ENCODE measurements at places on chromosomes 2 and 18.
A peak's percentile ranks its signal among the peaks of the same experiment; 100 is the strongest.

DNA sequence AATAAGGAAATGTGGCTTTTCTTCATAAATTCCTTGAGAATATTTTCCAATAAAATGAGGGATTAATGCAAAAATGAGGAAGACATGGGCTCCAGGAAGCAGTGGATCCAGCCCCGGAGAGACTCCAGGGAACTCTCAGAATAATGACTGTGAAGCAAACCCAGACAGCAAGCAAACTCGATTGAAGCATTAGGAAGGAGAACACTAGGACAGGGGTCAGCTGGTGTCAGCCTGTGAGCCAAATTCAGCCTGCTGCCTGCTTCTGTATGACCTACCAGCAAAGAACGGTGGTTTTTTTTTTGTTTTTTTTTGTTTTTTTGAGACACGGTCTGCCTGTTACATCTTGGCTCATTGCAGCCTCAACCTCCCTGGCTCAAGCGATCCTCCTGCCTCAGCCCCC is 274.3 kb upstream of the FBXO11 start:
- no peak for DNase-seq

DNA sequence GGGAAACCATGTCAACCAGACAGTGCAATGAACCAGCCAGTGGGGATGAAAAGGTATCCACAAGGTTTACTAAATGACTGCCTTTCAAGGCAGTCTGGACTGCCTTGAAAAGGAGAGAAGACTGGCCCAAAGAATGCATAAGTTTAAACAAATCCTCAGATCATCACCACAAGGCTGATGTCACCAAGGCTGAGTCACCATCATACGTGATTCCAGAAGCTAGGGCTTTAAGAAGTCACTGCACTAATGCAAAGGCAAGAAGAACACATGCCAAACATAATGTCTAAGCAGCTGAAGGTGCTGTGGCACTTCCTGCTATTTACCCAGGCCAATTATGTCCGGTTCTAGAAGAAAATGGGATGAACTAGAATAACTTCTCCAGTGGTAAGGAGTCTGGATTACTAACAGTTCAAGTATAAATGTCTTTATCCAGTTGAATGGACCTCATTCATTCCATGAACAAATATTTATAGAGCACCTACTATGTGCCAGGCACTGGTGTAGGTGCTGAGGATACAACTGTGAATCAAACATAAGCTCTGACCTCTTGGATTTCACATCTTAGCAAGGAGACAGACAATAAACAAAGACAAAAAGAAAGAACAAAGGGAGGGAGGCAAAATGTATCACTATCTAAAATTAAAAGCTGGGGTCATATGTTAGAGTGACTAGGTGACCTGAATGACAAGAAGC is 37.6 kb upstream of the ONECUT2 start:
- no peak for DNase-seq

- no peak for DNase-seq
Measured at GRCh38 chr2:155372969-155373368, 674.5 kb downstream of the KCNJ3 start.

DNA sequence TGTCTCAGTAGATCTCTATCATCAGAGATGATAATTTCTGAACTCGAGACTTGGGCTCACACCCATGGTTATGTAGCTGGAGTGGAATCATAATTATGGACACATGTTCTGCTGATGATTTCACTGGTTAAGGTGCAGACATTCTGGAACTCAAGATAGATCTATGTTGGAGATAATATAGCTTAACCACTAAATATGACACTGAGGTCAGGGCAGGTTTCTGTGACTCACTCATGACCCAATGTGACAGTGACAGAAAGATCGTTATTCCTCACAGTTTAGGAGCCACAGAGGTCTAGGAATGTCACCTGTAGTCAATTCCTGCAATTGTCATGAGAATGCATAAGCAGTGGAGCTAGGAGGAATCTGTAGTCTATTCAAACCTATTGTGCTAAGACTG is 828.6 kb downstream of the TRIB2 start:
- no peak for DNase-seq

DNA sequence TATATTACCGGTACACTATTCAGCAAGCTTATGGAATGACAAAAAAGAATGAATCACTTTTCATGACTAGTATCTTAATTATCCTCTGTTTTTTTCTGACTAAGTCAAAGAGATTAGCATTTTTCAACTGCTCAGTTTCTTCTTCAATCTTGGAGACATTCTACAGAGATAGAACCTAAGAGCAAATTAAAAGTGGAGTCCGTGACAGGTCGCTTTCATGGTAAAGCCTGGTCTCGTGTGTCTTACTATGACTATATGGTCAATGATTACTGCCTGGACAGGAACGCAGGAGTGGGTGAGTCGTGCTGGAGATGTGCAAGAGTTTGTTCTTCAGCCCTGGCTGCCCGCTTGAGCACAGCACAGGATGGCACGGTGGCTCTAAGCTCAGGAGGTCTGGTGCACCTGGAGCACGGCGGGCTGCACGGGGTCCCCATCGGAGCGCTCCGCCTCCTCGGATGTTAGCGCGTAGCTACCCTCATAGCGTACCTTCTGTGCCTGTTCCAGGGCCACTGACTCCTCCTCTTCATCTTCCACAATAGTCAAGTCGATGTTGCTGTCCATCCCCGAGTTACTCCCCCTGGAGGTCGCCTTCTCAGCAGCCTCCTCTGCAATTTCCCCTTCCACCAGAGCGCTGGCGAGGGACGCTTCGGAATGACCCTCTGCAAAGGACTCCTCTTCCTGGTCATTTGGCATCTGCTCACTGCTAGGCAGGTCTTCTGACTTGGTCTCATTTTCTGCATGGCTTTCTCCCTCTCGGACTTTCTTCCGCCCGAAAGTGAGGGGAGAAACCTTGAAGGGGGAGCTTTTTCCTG is 11.1 kb downstream of the CAVIN2 start:
- DNase-seq = no peak

DNA sequence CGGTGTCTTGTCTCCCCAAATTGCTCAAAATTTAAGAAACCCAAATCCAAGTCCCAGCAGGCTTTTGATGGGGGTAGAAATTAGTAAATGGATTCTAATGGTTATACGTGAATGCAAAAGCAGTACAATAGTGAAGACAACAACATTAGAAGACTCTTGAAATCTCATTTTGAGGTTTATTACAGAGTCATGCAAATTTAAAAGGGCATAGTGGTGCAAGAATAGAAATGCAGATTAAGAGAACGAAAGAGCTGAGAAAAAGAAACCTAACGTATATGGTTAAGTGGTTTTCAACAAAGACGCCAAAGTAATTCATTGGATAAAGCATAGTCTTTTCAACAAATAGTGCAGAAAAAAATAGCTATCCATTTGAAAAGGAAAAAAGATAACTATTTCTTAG is 33.2 kb upstream of the CXXC1 start:
- no peak for DNase-seq

- no peak for DNase-seq
Measured at GRCh38 chr2:168466834-168467565, 10.9 kb downstream of the CERS6 start.

DNA sequence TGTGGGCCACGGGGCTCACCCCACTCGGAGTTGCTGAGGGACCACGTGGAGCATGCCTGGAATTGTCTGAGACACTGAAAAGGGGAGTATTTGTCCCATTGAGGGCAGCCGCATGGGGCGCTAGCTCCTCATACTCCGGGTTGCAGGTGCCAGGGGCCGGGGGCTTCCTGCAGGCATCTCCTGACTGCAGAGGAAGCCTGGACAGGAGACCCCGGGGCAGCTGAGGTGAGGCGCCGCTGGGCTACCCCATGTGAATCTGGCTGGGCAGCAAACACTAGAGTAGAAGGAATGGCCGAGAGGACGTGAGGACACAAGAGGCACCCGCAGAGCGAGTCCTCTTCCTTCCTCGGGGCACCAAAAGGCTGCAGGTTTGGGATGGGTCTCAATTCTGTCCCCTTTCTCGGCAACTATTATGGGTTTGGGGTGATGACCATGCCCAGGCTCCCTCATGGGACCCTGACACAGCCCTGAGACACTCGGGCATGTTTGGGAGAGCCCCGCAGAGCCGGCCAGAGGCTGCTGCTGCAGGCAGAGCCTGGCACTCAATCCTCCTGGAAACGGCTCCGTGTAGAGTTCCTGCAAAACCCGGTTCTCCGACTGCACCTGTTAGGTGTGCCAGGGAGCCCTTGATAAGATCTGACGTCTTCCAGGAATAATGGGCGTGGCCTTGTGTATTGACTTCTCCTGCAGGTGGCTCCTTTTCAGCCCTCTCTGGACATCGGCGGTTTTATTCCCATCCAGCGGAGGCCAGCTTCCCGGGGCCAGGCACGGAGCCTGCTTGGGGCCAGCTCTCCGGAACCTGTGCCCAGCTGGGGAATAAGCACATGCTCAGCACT is 77.0 kb downstream of the CTIF start:
- DNase-seq = peak; percentile 63

- DNase-seq = no peak
Measured at GRCh38 chr2:4909346-4910009, 782.7 kb upstream of the SOX11 start.

GRCh38 chr18:51654488-51655326 is 457.2 kb upstream of the MEX3C start:
- DNase-seq = no peak

- DNase-seq = no peak
Measured at GRCh38 chr2:113720167-113720566, 36.3 kb downstream of the SLC35F5 start.

- DNase-seq = no peak
Measured at GRCh38 chr2:162103443-162104009, 29.5 kb upstream of the DPP4 start.

DNA sequence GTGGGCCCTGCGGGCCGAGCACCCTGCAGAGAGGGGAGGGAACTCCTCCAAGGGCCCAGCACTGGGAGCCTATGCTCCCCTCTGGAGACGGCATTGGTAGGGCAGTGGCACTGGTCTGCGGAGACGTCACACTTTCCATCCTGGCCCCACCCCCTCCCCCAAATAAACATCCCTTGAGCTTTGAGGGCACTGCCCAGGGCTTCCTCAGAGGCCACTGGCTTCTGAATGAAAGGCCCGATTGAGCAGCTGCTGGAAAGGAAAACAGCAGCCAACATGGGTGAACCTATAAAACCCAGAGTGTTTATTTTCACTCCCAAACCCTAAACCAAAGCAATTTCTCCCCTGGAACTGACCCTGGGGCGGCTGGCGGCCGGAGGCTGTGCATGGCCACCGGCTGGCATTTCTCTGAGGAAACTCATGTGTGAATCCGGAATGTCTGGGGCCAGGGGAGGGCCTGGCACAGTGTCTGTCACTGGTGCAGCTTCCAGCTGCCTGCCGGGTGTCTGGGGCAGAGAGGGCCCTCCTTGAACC is 138.9 kb downstream of the DYSF start:
- DNase-seq = peak; percentile 28

DNA sequence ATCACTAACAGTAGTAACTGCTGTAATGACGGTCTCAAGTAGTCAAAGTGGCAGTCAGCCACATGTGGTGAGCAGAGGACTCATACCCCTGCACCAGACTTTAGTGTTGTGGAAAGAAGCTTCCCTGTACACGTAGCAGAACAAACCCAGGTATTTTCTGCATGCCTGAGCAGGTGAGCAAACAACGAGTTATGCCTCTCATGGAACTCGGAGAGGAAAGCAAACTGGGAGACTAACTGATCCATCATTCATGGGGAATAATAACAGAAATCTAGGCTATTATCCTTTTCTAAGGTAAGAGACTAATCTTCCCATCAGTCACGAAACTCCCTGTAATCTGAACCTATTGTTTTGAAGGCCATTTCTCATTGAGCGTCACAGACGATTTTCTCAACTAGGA is 1495.2 kb upstream of the NXPH2 start:
- no peak for DNase-seq

DNA sequence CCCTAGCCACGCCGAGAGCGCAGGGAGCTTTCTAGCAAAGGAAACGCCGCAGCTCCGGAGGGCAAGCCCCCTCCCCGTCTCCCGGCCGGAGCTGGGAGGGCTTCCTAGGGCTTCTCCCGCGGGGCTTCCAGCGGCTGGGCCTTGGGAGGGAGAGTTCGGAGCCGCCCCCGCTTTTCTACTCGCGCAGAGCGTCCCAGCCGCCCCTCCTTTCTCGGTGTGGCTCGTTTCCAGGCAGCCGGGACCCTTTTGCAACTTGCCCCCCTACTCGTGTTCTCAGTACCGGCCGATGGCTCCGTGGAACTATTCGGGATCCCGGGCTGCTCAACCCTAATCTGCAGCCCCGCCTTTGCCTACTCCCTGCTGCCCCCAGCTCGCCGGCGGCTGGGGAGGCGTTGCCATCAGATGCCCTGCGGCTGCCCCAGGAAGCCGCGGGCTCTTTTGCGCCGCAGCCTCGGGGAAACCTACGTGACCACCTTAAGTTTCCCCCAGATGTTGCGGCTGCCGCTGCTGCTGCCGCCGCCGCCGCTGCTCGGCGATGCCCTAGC is 1.5 kb upstream of the NR4A2 start:
- DNase-seq = peak; percentile 76

DNA sequence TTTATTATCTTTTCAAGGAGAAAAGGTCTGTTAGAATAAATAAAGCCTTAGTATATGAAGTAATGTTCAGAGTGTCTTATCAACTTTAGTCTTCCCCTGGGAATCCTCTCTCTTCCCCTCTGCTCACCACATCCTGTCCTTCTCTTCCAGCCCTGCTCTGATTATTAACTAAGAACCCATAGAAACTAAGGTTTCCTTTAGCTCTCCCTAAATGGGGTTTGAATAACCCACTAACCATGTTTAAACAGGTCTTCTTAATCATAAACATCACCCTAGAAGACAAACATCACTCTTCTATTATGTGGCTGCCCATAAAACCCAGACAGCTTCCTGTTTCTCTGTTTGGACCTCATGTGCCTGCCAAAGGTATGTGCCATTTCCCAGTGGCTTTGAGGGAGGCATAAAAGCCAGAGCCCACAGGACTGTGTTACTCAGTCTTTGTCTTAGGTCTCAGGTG is 50.1 kb downstream of the SLC14A1 start:
- DNase-seq = no peak
